ENCODE measurements at places on chromosomes 7 and 10. TPM values are rescaled to one million over a fixed set of nuclear protein-coding genes. Genes with fewer than 3 reads are reported as not detected.

- DNase-seq = no peak
Measured at GRCh38 chr10:4057021-4057420, 272.0 kb upstream of the KLF6 start.

DNA sequence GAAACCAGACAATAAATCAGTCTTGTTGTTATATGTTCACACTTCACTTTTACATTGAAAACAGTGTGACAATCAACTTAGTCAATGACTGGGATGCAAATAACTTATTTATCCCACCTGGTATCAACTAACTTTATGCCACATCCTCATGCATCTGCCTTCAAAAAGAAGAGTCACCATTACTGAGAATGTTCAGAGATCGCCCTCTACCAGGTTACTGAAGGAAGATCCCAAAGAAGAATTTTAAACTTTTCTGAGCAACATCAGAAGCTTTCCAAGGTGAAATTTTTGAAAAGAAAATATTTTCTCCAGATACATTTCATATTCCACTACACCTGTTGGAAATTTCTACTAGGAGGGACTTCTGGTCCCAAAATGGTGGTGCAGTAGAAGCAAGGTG lies 359.5 kb downstream of the PTPRN2 start:
- DNase-seq = no peak

DNA sequence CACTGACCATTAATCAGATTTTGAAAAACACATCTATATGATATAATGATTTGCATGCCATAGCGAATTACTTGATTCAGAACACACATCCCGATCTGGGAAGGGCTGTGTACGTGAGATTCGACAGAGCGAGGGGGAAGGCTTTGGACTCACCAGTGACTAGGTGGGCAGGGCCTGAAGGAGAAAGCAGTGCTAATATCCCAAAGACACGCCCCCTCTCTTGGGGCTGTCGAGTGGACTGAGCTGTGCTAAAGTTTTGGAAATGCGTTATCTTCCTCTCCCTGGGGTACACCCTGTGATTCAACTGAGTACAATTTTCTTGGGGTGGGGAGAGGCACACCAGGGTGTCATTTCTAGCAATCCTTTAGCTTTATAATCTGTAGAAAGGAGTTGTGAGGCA lies 1.8 kb downstream of the LRRC17 start:
- peak; percentile 67 for DNase-seq

- DNase-seq = no peak
Measured at GRCh38 chr7:20577441-20578071, 37.9 kb upstream of the ABCB5 start.

GRCh38 chr10:102580230-102580629 lies 64.0 kb upstream of the TRIM8 start:
- DNase-seq = no peak

DNA sequence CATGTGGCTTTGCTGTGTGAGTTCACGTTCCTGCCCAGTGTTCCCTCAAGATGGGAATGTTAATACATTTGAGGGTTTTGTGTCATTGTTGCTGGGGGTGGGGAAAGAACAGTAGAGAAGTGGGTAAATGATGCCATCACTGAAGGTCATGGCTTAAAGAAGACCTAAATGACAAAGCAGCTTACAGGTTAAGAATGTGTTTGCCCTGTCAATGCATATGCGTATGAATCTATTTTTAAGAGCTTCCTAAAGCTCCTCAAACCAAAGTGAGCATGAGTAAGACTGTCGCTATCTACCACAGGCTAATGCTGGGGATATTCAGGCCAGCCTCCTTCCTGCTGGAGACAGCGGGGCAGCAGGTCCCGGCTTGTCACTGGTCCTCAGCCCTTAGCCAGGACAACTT lies 162.9 kb downstream of the CREB5 start:
- no peak for DNase-seq

- no peak for DNase-seq
Measured at GRCh38 chr7:33748793-33749192, 156.5 kb upstream of the BMPER start.

BTBD16 gene
- not detected for total RNA-seq

POMZP3 gene
- 1.2 TPM for total RNA-seq

ZNF425 gene
- total RNA-seq = 4.2 TPM
